RKO (cell line): ENCODE measurements at places on chromosomes 6 and 20.
A peak's percentile ranks its signal among the peaks of the same experiment; 100 is the strongest.

- no peak for DNase-seq
Measured at GRCh38 chr6:33827546-33828451, 24.0 kb upstream of the MLN start.

- peak; percentile 65 for DNase-seq
Measured at GRCh38 chr6:82363428-82364086, at the start of gene TPBG. TPBG (plus strand) TSS chr6:82363817; CDS start chr6:82364962, 1,145 bp downstream.

DNA sequence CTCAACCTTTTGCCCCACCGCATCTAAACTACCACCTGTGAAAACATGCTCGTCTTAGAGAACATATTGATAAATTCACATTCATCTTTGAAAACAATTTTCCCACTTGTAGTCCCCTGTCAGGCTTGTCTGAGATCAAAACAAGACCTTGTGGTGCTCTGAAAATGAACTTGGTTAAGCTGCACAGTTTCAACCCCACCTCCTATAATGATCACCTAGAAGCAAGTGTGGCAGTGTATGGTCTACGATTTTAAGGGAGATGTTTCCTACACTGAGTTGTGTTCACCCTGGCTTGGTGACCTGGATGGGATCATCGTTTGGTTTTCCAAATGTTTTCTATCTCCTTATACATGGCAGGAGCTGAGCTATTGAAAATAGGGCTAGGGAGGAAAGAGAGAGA lies 539.4 kb downstream of the DOK5 start:
- no peak for DNase-seq

DNA sequence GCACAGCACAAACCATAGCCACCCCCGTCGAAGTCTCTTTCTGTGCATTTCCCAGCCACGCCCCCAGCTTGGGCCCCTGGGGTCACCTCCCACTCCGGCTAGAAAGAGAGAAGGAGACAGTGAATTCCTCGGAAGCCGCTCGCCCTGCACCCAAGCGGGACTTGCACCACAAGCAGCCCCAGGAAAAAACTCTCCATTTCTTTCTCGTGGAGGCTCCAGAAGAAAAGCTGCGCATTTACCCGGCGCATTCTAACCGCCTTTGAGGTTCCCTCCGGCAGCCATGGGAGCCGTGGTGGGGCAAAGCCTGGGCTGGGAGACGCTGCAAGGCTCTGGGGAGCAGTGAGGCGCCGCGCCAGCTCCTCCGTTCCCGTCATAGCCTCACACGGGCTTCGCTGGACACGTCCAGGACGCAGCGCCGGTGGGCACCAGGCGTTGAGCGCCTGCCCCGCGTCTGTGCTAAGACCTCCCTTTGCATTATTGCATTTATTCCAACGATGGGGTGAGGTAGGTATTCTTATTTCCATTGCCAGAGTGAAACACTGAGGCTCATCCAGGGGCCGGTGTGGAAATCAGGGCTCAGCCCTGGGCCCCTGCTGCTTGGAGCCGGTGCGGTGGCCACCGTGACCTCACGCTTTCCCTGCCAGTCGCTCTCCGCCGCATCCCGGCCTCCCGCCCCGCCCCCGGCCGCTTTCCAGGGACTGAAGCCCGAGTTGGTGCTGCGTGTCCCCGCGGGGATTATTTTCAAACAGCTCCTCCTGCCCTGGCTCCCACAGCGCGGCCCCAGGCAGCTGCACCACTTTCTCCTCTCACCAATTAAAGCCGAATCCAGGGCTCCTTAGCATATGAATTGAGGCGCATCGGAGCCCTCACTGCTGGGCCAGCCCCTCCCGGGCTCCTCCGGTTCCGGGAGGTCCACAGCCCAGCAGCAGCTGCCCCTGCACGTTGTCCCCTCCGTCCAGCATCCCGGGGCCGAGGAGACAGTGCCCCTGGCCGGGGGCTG lies 148.3 kb upstream of the AFDN start:
- no peak for DNase-seq

- DNase-seq, result no peak
Measured at GRCh38 chr6:71727632-71728294, 158.6 kb upstream of the RIMS1 start.

DNA sequence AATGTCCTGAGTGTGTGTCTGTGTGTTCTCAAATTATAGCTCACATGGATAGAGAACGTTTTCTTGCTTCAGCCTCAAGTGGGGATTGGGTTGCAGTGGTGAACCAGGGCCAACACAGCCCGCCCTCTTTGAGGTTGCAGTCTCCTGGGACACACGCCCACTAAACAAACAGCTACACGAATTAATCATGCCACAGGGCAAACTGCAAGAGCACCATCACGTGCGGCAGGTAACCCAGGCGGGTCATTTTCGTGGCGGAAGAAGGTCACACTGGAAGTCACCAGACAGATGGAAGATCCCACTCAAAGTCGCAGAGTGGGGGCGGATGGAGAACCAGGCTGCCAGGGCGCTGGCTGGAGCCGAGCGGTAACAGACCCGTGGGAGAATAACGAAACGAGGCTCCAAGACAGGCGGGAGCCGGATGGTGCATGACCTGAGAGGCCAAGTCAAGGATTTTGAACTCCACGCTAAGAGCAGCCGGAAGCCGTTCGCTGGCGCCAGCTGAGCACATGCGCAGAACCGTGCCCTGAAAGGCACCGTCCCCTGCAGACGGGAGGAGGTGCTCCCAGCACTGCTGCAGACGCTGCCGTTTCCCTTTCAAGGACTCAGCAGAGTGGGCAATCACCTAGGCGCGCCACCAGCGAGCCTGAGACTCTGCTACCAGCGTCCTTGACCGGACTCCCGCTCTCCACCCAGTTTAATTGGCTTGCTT lies 10.7 kb downstream of the DLL1 start:
- DNase-seq, result no peak

DNA sequence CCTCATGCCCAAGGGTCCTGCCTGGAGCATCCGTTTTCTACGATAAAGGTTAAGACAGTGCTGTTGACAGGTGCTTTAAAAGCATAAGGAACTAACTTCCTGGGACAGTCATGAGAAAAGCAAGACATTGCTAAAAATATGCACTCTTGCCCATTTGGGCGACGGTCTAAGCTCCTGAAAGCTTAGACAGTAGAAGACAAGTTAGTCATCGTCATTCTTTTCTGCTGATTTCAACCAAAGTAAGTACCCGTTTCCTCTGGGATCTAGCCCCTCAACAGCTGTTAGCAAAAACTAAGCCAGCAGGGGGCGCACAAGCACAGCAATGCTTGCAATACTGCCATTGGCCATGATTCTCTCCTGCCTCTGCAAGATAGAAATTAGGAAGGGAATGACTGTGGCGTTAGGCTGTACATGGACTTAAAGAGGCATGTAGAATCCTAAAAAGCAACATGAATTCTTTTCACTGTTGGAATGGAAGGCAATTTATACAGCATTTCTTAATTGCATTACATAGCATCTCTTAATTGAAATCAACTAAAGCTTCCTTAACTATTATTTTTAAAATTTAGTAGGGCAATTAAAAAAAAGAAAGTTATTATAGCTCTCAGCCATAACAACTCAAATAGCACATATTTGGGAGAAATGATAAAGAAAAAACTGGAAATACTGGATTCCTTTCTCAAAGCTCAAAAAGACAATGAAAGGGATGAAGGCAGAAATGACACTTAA lies 147.8 kb upstream of the RALGAPA2 start:
- peak; percentile 96 for DNase-seq

- DNase-seq, result no peak
Measured at GRCh38 chr6:4009486-4009885, 69.5 kb downstream of the FAM217A start.

- DNase-seq, result peak; percentile 34
Measured at GRCh38 chr20:24017458-24017755, 28.8 kb upstream of the GGTLC1 start.

DNA sequence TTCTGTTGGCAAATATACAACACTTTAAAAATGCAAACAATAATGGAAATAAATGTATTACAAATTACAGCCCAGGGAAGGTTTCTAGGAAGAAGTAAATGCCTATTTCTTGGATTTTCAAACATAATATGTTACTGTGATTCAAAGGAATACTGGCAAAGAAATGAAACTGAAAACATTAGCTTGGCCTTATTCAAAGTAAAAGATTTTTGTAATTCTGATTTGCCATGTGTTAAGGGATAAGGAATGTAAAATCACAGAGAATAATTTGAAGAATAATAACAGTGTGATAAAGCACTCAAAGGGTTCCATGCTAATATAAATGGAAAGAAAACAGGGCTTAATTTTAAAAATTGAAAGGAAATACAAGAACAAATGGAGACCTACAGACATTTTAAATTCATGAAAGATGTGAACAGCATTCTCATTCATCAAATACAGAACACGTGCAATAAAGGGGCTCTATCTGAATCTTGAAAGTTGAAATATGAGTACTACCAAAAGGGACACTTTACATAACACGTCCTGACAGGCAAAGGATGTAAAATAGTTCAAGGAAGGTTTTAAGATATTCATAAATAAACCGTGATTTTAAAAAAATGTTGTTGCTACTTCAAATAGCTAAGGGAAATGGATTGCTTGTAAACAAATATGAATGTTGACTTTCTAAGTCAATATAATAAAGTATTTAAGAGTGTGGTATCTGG lies 138.1 kb downstream of the RFPL4B start:
- no peak for DNase-seq

DNA sequence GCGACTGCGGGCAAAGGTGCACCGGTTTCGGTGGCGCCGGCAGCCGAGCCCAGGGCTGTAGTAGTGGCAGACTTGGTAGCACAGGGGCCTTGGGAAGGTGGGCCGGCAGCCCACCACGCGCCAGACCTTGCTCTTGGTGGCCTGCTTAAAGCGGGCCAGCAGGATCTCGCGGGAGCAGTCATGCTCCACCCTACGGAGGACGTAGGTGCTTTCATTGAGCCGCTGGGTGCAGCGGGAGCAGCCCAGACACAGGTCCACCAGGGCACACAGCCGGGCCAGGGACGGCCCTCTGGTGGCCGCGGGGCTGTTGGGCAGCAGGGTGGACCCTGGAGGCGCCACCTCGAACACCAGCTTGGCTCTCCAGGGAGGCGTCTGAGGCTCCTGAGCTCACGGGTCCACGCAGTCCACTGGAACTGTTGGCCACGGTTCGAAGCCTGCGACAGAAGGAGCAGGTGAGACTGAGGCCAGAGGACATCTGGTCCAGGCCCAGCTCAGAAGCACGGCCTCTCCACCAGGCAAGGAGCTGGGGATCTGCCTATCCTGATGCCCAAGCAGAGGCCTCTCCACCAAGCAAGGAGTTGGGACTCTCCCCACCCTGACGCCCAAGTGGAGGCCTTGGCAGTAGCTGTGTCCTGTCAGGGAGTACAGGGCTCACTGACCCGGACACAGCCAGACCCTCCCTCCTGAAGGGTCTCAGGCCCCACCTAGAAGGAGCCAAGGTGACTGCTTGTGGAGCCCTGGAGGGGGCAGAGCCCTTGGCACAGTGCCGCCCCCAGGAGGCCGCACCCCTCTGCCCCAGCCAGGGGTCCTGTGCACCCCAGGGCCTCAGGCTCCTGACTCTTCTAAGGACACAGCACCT lies 1.0 kb downstream of the HELZ2 start:
- DNase-seq, result peak; percentile 56

DNA sequence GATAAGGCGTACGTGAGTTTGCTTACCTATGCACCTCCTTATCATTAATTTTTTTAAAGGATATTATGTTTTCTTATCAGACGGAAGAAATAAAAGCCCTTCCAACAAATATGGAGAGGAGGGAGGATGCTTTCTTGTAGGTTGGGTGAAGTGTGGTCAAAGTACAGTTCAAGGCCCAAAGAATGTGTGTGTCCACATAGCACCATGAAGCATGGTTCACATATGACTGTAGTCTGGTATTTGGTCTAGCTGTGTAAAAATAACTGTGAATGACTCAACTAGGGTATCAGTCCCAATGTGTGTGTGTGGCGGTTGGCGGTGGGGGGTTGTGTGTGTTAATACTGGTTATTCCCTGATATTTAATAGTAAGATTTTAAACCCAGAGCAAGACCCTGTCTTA lies 212.7 kb downstream of the TMEM242 start:
- no peak for DNase-seq

DNA sequence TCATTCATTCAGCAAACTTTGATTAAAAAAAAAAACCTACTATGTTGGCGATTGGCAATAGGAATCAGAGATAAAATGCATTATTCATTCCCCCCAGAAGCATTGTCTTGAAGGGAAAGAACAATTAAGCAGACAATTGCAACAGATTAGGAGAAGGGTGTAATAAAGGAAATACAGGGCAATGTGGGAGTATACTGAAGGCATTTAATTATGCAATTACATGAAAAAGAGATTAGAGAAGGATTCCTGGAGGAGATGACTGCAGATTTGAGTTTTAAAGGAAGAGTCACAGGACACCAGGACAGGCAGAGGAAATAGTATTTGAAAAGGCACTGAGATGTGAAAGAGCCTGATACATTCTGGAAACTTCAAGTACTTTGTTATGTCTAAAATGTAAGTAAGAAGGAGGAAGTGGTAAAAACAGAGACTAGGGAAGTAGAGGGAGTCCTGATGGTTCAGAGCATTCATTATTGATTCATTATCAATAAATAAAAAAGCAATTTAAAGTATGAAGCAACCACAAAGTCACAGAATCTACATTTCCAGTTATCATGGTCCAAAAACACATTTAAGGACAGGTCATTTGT lies 43.7 kb downstream of the THEMIS start:
- DNase-seq, result no peak

GRCh38 chr6:100998111-100998510 lies 117.0 kb upstream of the ASCC3 start:
- peak; percentile 91 for DNase-seq

DNA sequence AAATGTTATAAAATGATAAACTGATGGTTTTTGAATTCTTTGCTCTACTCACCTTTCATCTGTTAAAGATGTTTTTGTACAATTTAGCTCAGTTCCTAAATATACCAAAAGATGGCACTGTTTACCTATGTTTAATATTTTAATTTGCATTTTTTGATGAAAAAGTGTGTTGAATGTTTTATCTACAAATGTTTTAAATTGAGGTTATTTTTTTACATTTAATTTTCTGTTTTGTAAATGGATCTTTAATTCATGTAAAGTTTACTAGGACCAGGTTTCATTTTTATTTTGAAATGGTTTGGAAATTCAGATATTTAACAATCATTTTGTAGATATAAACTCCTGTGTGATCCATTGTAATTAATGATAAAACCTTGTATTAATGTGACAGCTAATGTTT lies 30.0 kb downstream of the CDKAL1 start:
- DNase-seq, result peak; percentile 13

DNA sequence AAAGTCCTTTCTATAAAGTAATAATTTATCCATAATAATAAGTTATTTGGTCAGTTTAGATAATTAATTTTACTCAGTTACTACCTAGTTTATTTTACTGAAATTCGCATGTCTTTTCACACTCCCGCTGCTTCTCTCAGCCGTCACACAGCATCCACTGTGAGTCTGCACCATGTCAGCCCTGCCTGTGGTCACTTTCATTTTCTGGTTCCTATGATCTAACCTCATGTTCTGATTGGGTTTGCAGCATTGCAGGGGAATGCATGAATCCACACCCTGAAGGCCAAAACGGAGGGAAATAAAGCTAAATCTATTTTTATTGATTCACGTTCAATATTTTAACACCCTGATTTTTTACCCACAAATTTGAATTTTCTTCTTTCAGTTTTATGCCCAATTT lies 47.4 kb downstream of the PDE10A start:
- DNase-seq, result no peak
